H9 (cell line): ENCODE measurements at places on chromosomes 4 and X.

GRCh38 chrX:1152090-1152489 lies 60.4 kb downstream of the CRLF2 start:
- no peak overlapping the region for H3K27ac ChIP-seq
- H3K27me3 ChIP-seq, result no peaks in the 10 kb centered on the region
- no peak overlapping the region for H3K4me3 ChIP-seq
- H3K4me1 ChIP-seq, result no peaks in the 10 kb centered on the region
- no peaks in the 10 kb centered on the region for H3K36me3 ChIP-seq

GRCh38 chr4:47715716-47716416 lies 122.0 kb downstream of the CORIN start:
- H3K27ac ChIP-seq, result no peak overlapping the region
- DNase-seq, result no peak
- H3K36me3 ChIP-seq, result no peaks in the 10 kb centered on the region
- peaks cover 2% of the 10 kb centered on the region; the same call in 1 of the 2 replicates for H3K4me1 ChIP-seq
- H3K27me3 ChIP-seq, result no peaks in the 10 kb centered on the region

GRCh38 chrX:81174286-81174685 lies 27.4 kb downstream of the HMGN5 start:
- DNase-seq, result no peak
- H3K36me3 ChIP-seq, result no peaks in the 10 kb centered on the region; the same call in 1 of the 2 replicates
- H3K4me1 ChIP-seq, result no peaks in the 10 kb centered on the region
- H3K27me3 ChIP-seq, result no peaks in the 10 kb centered on the region
- no peak overlapping the region for H3K27ac ChIP-seq

DNA sequence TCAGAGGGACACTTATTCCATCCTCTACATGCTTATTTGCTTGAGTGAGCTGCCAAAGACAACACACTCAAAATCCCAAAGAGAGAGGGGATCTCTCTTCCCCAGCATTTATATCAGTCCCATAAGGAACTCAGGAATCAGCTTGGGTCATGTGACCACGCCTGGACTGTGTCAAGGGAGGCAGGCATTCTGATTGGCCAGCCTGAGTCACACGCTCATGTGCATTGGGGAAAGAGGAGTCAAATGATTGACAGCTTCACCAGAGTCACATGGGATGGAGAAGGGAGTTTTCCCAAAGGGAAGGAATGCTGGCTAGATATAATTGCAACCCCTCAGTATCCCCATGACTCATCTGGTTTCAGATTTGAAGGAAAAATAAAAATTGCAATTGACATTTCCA lies 49.0 kb downstream of the RWDD4 start:
- no peak for DNase-seq
- H3K4me3 ChIP-seq, result no peak overlapping the region
- H3K27me3 ChIP-seq, result no peaks in the 10 kb centered on the region
- no peak overlapping the region for H3K27ac ChIP-seq
- no peaks in the 10 kb centered on the region; the same call in 1 of the 2 replicates for H3K4me1 ChIP-seq

DNA sequence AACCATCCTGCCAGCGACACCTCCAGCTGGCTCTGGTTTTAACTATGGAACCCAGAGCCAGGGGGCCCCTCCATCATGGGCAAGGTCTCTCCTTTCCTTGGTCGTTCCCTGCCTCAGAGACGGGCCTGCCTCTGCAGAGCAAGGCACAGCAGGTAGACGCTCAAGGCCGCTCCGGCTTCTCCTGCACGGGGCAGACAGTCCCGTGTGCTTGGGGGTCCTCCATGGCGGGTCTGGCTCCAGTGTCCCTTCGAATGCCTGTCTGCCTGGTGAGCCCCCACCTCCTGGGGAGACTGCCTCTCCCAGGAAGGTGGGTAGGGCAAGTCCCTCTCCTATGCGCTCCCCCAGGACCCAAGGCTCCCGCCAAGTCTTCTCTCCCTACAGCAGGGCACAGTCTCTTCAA lies 71.5 kb downstream of the ACOX3 start:
- no peak overlapping the region for H3K27ac ChIP-seq
- DNase-seq, result no peak
- H3K27me3 ChIP-seq, result no peaks in the 10 kb centered on the region
- no peaks in the 10 kb centered on the region for H3K4me1 ChIP-seq
- H3K4me3 ChIP-seq, result no peak overlapping the region
